Muscle of back (tissue), 13 donors: ENCODE measurements at places on chromosomes 6 and 20.

DNA sequence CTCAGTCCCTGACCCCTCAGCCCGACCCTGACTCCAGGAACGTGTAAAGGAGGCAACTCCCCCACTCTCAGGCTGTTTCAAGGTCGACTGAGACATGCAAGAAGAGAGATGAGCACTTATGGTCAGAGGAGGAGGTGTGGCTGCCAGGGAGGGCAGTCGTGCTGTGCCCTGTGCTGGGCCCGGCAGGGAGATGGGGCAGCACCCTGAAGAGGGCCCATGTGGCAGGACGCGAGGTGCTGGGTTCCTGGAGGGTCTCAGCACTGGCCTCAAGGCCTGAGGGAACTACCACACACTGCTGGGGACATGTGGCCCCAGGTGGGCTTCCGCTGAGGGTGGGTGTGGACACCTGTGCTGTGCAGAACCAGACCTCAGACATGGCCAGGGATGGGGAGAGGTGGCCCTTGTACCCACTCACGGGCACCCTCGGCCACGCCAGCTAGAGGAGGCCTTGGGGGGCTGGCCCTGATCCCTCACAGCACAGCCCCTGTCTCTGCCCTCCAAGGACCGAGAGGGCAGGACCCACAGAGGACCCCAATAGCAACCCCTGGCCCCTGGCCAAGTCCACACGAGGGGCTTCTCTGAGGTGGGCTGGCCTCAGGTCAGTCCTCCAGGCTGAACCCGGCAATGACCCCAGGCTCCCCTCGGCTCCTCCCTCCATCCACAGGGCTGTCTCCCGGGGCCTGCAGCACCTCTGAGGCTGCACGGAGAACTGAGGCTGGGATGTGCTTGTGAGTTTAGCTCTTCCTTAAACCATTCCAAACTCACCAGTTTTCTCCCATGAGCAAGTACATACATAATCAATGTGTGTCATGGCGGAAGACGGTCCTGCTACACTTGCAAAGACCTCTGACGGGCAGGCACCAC lies 8.7 kb downstream of the SLC2A4RG start:
- DNase-seq, result no peak

- no peak for DNase-seq
Measured at GRCh38 chr6:79525272-79526100, 11.7 kb downstream of the LCA5 start.

DNA sequence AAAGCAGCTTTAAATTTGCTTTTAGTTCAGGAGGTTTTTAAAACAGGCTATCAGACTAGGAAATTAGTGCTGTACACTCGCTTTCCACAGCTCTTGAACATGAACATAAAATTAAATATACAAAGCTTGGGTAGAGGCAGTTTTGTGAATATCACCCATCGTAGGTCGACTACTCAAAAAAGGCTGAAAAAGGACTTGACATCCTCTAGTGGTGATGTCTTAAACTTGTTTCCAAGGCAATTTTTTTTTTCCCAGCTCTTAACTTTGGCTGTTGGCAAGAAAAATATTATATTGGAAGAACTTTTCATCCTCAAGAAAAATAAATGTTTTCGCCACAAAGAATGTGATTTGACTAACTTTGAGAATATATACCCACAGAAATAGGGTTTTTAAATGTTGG lies 2.9 kb downstream of the MAP7 start:
- no peak for DNase-seq

- no peak for DNase-seq
Measured at GRCh38 chr6:133833949-133834359, 55.0 kb upstream of the TCF21 start.

- DNase-seq, result no peak
Measured at GRCh38 chr20:53736757-53737395, 143.2 kb upstream of the ZNF217 start.

DNA sequence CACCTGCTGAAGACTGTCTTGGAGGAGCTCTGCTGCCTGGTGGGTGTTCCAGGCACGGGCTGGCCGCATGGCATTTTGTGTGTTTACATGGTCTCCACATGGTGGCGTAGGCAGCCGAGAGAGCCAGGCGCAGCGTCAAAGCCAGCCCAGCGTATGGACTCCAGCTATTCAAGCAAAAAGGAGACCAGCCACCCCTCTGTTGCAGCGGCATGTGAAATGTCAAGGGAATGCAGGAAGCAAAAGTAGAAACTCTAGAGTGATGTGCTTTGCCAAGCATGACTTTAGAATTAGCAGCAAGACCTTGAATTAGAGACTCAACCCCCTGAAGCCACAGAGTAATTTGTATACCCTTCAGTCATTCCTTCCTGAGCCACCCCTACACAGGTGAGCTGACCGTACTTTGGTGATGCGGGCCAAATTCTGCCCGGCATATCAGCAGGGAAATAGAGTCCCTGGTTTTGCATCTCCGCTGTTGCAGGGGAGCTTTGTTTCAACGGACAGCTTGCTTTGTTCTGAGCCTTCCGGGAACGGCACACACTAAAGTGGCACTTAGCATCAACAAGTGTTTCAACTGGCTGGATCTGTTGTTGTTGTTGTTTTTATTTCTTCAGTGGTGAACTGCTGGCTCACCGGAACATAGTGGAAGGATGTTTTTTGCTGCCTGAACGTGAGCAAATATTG lies 48.5 kb downstream of the FNDC1 start:
- peak; percentile 31 for DNase-seq
